ENCODE measurements at places on chromosomes 5 and 9.

GRCh38 chr9:81374459-81375186 lies 314.7 kb downstream of the TLE1 start:
- DNase-seq: no peak

GRCh38 chr9:123070198-123070597 lies 36.7 kb downstream of the GPR21 start:
- no peak for DNase-seq

DNA sequence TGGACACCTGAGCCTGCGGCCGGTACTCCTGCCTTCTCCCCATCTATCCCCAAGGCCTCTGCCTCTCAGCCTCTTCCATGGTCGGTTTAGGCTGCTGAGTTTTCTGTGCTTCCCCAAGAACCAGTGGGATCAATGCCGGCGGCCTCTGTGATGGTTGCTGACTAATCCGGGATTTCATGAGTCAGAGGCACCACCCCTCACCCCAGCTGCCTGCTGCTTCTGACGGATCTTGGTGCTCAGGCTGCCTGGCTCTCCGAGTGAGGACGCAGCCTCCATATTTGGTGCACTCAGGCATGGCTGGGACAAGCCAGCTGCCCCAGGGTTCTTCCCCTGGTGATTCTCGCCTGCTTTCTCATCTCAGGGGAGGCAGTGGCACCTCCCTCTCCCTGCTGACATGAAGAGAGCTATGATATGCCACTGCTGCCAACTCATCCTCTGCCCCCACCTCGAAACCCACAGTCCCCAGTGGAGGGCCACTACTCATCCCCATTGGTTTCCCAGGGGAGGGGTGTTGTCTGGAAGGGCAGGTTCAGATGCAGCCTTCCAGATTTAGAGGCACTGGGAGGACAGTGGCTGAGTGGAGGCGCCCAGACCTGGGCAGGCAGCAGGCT lies 3.3 kb upstream of the MAN1B1 start:
- no peak for DNase-seq

GRCh38 chr5:142145106-142145900 lies 36.7 kb downstream of the NDFIP1 start:
- DNase-seq: peak; percentile 11

GRCh38 chr9:21030389-21031035 lies 928 bp downstream of the HACD4 start:
- DNase-seq: no peak

DNA sequence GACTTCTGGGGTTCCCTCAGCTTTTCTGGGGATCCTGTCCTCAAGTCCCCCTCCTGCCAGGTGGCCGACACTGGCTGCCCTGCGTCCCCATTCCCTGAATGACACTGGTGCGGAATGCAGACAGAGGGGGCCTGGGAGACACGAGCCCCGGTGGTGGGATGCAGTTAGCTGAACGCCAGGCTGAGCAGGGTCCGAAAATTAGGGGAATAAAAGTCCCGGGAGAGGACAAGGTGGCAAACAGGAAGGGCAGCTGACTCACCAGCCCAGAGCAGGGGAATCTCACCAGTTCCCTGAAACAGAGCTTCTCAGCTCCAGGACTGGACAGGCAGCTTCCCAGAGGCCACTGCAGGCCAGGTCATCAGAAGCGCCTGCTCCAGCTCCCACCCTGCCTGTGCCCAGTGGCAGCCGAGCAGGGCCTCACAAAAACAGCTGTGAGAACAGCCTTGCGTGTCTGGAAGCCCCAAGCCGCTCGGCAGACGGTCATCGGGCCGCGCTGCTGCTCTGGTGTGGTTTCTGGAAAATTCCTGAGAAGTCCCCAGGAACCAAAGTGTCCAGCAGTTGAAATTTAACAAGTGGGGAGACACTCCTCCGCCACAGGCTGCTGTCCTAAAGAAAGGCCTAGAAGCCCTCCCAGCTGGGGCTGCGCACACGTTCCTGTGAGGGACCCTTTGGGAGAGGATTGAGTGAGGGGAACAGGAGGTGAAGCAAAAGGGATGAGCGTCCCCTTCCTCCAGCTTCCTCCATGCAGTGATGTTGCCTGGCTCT lies 47.6 kb upstream of the EXOC3 start:
- no peak for DNase-seq

- no peak for DNase-seq
Measured at GRCh38 chr9:31597977-31598376, 786.5 kb upstream of the ACO1 start.

DNA sequence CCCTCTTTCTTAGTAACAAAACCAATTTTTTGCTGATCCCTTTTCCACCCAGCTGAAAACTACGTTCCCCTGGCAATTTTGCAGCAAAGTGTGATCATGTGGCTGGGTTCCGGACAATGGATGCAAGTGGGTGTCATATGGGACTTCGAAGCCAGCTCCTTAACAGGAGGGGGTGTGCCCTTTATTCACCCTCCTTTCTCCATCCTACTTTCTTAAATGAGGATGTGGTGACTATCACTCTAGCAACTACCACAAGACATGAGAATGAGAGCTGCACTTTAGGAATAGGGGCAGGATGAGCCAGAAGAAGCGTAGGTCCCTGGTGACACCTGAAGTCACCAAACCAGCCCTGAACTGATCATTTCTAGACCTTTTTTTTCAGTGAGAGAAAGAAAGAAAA lies 58.9 kb downstream of the IRF1 start:
- DNase-seq: no peak

DNA sequence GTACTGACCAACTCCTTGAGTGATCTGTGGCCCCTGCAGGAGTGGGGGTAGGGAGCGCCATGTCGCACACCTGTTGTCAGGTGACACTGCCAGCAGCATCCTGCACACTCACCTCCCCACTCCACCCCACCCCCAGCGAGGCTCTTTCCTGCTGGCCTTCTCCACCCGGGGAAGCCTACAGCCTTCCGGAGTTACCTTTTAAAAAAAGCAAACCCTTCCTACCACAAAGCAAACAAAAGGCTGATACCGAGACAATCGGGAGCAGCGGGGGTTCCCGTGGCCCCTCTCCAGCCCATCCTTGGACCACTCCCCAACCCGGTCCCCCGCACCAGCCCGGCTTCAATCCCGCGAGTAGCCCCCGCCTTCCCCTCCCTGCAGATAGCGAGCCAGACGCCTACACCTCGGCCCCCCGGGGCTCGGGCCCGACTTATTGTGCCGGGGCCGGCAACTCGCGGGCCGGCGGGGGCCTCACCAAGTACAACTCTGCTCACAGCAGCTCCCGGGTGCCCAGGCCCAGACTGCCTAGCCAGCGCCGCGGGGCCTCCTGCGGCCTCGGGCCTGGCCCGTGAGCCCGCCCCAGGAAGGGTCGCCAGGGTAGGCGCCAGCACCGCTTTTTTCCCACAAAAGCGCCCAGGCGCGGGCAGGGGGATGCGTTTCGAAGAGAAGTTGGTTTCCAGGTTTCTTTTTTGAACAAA lies 724 bp downstream of the MACROH2A1 start:
- DNase-seq: no peak

GRCh38 chr9:33223696-33224095 lies 16.3 kb upstream of the SPINK4 start:
- no peak for DNase-seq

DNA sequence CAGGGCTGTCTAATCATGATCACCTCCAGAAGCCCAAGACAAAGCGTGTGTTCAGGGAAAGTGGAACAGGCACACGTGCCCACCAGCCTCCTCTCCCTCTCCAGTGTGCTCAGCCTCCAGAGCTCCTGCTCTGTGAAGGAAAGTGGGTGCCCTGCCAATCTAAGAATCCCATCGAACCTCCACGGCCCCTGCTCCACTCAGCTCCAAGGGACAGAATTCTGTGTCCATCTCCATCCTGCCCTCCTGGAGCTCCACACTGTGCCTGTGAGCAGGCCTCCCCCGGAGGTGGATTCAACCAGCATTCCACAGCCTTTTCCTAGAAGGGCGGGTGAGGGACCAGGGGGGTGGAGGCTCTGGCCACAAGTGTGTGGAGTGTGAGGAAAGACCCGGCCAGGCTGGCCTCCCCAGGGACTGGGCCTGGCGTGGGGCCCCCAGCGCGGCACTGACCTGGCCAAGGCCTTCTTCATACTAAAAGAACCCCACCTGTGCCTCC lies 6.0 kb downstream of the EEIG1 start:
- DNase-seq: no peak

GRCh38 chr5:74313896-74314295 lies 326.6 kb downstream of the ENC1 start:
- no peak for DNase-seq

GRCh38 chr9:38044706-38045105 lies 24.3 kb downstream of the SHB start:
- no peak for DNase-seq

DNA sequence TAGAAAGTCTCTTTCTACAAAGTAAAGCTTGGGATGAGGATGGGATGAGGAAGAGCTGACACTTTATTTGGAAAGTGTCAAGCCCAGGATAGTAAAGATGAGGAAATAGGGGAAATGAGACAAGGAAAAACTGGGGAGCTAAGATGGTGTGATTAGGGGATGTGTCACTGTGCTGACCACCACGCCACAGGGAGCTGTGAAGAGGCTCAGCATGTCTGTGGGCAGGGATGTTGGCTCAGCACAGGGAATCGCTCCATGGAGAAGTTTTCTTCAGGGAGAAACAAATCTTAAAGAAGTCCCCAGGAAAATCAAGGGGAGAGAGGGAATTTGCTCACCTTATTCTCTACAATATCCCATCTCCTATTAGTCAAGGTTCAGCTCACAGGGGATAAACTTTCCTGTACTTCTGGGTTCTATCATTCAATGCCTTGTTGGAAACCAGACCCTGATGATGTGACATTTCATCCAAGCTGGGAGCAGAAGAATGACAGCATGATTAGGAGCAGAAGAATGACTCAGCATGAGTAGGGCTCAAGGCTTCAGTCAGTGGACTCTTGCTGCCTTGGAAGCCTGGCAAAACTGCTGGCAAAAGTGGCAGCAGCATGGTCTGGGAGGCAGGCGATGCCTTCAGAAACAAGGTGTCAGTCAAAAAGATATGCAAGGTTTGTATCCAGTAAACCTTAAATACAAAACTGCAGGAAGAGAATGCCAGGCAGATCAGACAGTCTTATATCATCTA lies 4.9 kb downstream of the HSPB3 start:
- DNase-seq: no peak

DNA sequence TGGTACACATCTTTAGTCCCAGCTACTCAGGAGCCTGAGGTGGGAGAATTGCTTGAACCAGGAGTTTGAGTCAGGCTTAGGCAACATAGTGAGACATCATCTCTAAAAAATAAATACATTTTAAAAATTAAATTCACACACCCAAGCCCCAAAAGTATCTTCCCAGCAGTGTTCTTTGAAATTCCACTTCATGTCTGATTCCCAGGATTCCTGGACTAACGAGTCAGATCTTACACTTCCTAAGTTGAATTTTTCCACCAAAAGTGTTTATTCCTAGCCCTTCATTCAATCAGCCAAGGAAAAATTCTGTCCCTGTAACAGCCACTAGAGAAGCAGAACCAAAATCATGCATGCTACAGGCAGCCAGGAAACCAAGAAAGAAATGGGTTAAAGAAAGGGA lies 970.9 kb downstream of the EFNA5 start:
- DNase-seq: no peak

DNA sequence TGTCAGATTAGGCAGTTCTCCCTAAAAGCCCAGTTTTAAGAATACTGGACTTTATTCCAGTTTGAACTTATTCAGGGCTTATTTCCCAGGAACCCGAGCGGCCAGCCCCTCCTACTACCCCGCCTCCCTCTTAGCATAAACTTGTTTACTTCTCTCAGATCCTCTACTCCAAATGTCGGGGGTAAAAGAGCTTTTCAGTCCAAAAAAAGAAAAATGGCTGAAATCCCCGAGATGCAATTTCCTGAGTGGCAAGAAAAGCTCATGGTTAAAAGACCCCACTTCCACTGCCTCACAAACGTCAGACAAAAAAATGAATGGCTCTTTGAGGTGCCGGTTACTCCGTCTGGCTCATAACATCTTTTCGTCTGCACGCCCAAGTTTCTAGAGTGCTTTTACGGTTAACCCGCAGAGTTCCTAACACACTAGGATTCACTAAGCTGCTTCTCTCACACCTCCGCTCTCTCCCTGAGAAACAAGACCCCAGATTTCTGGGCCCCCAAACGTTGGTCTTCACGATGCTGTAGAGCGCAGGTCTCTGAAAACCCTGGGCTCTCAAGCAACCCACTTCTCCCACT lies 402 bp downstream of the BRD8 start:
- DNase-seq: no peak

- DNase-seq: no peak
Measured at GRCh38 chr9:15622318-15622971, 69.6 kb downstream of the CCDC171 start.

Measured in activated naive CD8-positive, alpha-beta T cell treated with anti-CD3 and anti-CD28 coated beads, Interleukin-2, amount 50 U/mL, for 16 hours (primary cell).